RWPE2 (cell line): ENCODE measurements at places on chromosomes 2 and 18.

DNA sequence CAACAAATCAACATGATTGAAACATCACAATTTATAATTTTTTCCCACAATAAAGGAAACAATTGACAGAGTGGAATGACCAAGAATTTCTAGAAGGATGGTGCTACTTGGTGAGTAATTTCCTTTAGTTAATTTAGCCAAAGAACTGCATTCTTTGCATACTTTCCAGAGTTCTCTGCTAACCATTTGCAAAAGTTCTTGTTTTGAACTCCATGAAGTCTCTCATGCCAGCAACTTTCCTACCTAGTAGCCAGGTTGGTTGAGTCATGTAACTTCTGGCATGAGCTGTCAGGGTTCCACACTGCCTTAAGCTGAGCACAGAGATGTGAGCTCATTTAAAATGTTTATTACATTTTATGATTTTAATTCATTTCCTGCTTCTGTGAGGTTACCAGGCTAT is 539.6 kb downstream of the PID1 start:
- DNase-seq: peak; percentile 55

DNA sequence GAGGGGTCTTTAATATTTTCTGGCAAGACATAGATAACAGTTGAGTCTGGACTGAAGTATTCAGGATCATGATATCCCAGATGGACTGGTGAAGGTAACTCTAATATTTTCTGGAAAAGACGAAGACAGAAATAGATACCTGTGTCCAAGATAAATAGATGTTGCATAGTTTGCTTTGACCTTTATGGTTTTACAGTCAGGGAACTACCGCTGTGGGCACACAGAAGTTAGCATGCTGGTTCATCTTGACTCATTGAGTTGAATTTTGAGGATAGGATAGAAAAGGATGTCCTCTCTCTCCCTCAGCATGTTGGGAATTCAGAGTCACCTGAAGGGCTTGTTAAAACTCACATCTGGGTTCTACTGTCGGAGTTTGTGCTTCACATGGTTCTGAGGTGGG is 20.8 kb downstream of the KCNE4 start:
- DNase-seq: no peak

- DNase-seq: no peak
These were observed 38.3 kb downstream of the ZNF532 start for GRCh38 chr18:58902961-58903360.

DNA sequence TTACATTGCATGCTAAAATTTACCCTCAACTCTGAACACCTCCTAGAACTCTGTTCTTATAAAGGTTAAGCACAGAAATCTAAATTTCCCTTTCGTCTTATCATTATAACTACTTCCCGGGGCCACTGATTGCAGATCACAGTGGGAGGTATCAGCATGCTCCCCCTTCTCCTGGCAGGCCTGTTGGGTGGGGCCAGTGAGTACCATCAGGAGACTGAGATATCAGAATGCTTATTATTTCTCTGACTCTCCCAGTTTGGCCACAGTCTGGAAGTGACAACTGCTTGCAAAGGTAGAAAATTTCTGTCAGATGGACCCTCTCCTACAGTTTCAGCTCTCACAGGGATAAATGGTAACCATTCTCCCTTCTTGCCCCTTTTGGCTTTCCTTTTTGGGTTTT is 62.6 kb downstream of the DSEL start:
- DNase-seq: no peak

DNA sequence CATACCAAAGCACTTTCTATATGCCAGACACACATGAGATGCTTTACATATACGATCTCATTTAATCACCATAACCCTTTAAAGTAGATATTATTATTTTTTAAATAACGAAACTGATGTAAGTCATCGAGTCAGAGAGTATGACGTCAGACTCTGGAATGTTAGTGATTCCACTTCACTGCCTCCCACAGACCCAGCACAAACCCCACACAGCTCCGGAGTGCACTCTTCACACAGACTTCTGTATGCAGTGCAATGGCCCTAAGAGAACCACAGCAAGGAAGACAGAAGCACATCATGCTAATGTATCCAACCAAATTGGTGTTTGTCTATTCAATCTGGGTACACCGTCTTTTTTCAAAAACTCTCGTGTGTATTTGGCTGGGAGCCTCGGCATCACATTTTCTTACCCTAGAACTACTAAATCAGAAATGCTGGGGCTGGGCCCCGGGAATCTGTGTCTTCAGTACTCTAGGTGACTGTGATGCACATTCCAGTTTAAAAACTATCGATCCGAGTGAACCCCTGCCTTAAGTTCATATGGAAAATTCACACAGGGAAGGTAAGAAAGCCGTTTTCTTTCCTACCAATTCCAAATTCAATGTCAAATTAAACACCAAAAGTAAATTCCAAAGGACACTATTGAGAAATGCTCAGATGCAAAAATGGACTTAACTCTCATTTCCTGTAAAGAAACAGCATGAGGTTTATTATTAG is 117.7 kb upstream of the ACVR1C start:
- no peak for DNase-seq

- no peak for DNase-seq
These were observed 79.7 kb downstream of the PRKCE start for GRCh38 chr2:45731141-45731540.

- no peak for DNase-seq
These were observed 110.6 kb upstream of the DDX18 start for GRCh38 chr2:117703858-117704257.

DNA sequence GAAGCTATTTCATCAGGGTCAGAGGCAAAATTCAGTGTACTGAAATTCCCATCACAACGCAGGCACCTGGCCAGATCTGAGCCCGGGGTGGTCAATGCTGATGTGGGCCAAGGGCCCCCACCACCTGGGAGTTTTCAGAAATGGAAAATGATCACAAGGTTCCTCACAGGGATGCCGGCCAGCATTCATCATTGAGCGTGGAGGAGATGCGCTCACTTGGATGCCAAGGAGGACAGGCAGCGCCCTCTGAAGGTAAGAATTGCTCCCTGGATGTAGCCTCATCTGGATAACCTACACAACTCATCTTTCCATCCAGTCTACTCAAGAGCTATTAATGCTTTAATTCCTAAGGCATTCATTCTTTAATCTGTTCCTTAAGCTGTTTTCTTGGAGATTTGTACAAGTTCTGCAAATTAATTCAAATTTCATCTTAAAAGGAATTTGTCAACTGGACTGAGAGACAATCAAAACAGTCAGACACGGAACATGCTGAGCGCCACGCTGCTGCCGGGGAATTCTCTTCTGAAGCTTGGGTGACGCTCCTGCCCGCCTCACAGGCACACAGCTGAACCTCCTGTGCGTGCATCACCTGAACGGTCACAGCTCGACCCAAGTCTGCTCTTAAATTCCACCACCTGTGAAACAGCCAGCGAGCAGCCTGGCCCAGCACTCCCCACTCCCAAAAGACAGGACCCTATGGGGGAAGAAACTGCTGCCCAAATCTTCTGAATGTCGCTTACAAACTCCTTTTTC is 206.7 kb downstream of the HDAC4 start:
- no peak for DNase-seq

DNA sequence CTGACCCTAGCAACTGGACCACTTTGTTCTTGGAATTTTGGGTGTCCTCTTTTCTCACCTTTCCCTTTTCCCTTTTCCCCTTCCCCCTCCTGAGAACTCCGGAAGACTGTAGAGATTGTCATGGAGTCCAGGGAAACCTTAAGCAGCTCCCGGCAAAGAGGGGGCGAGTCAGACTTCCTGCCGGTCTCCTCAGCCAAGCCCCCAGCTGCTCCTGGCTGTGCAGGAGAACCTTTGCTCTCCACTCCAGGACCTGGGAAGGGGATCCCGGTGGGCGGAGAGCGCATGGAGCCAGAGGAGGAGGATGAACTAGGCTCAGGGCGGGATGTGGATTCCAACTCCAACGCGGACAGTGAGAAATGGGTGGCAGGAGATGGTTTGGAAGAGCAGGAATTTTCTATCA is 20.5 kb downstream of the SETBP1 start:
- DNase-seq: no peak

- DNase-seq: no peak
These were observed 25.2 kb downstream of the NUP35 start for GRCh38 chr2:183149489-183149888.

DNA sequence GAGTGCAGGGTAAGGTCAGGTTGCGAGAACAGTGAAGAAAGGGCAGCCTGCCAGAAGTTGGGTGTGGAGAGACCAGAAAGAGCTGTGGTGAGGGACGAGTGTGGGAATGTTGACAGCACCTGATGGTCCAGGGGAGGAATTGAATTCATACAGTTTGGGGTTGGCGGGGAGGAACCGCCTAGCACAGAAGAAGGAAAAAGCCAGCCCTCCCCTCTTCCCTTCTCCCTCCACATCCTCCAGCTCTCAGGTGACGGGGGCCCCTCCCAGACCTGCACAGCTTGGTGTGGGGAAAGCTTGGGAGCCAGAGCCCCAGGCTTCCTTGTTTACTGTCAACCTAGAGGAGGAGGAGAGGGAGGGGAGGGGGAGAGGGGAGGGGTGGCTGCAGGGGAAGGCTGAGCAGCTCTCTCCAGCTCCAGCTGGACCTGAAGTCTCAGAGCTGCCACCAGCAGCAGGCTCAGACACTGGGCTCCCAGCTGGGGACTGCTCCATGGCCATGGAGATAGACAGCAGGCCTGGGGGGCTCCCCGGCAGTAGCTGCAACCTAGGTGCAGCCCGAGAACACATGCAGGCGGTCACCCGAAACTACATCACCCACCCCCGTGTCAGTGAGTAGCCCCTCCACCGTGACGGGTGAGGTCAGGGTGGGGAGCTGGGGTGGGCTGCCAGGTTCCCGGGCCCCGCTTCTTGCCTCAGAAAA is at the start of gene ATP6V1B1:
Gene ATP6V1B1 (plus strand): TSS at position 433 of the 697 bp plus-strand sequence. CDS start 55 bp downstream, at position 488.
- no peak for DNase-seq

DNA sequence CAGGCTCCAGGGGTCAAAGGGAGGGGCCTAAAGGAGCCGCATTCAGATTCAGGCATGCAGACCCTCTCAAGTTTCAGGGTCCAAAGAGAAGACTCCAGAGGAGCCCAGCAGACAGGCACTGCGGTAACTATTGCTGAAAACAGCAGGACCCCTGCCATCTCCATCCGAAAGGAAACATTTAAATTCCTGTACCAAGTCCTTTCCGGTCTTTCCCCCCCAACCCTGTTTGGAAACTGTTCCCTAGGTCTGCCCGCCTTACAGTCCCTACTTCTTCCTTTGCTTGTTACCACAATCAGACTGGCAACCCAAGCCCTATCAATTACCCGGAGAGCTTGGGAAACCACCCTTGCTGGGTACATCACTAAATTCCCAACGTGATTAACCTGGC is 82.0 kb downstream of the DNMT3A start:
- DNase-seq: no peak

- no peak for DNase-seq
These were observed 199.0 kb upstream of the STK17B start for GRCh38 chr2:196370381-196370780.

DNA sequence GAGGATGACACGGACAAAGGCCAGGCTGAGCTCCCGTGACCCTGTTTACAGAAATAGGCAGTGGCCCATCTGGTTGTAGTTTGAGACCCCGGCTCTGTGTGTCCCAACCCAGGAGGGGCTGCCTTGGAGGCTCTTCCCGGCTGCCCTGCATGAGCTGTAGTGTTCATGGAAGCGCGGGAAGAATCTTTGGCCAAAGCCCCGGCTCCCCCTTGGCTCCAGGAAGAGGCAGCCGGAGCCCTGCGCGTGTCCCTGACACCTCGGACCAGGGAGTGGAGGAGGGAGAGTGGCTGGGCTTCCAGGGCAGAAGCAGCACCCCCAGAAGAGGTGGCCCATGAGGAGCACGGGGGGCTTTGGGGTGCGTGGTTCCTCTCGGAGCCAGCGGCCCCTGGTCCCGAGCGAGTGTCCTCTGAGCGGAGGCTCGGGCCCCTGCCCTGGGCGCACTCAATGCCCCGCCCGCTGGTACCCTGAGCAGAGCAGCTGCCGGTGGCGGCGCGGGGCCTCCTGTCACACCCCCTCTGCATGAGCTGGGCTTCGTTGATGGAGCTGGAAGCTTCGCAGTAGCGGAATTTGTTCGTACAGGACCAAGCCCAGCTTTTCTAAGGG is 21.7 kb downstream of the GPR35 start:
- no peak for DNase-seq

GRCh38 chr2:172791953-172792352 is 56.3 kb downstream of the RAPGEF4 start:
- DNase-seq: no peak

- DNase-seq: no peak
These were observed 72.7 kb downstream of the DNER start for GRCh38 chr2:229641676-229642075.

- no peak for DNase-seq
These were observed at the start of gene LHCGR for GRCh38 chr2:48755473-48755872. Gene LHCGR (minus strand): TSS chr2:48755724. CDS start chr2:48755671, 53 bp downstream.

GRCh38 chr2:207394812-207395534 is 134.8 kb upstream of the CREB1 start:
- DNase-seq: peak; percentile 93

DNA sequence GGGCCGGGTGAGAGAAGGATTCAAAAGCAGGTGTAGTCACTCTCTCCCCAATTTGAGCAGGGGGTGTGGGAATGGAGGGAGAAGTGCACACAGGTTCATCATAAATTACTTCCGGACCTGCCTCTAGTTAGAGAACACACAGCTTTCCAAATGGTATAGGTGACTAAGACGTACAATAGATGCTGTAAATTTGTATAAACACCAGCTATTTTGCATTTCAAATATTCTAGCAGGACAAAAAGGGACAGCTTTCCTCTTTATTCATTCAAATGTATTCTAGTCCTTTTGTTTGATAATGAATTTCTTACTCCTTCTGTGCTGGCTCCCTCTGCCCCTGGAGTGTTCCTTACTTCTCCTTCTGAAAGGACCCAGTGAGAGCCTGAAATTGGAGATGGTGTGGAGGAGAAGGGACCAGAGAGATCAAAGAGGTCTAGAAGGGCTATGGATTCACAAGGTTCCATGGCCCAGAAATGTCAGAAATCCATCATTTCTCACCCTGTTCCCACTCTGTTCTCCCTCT is 53.2 kb upstream of the SH3BP4 start:
- DNase-seq: no peak

DNA sequence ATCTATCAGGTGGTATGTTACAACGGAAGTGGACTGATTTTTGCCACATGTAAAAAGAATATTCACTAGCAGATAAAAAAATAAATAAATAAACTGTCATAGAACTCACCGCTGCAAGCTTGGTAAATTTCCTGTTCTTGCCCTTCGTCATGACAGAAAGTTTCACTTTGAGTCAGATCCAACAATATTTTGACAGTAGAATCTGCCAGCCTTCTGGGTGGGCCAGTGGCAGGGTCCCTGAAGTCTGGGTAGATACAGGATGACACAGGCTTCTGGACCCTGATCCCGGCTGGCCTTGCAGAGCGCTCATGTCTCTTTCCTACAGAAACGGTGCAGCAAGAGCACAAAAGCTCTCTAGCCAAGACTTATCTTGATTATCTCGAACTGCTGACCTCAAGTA is 97.8 kb upstream of the PMAIP1 start:
- DNase-seq: no peak

DNA sequence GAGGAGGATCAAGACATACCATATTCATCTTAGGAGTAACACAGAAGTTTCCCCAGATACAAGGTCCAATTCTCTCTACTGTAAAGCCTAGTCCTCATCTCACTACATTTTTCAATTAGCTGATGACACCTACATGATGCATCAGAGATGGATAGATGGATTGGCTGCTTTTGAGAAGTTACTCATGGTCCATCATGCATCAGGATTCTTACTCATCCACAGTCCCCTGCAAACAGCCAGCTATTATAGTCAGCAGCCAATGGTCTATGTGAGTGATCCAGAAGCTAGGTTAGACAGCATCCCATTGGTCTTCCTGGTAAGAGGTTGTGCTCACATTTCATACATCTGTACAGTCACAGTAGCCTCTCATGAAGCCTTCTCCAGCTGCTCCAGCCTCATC is 154.5 kb upstream of the NRP2 start:
- no peak for DNase-seq

- DNase-seq: no peak
These were observed 404.3 kb downstream of the PID1 start for GRCh38 chr2:228866781-228867180.

GRCh38 chr18:24702001-24702515 is 241.6 kb downstream of the HRH4 start:
- DNase-seq: no peak
